ENCODE measurements at places on chromosomes 6 and 20.

GRCh38 chr20:38674092-38674764 is 50.1 kb upstream of the SLC32A1 start:
- peak; percentile 27 for DNase-seq

- no peak for DNase-seq
Measured at GRCh38 chr6:133995296-133995695, 42.3 kb downstream of the TBPL1 start.

DNA sequence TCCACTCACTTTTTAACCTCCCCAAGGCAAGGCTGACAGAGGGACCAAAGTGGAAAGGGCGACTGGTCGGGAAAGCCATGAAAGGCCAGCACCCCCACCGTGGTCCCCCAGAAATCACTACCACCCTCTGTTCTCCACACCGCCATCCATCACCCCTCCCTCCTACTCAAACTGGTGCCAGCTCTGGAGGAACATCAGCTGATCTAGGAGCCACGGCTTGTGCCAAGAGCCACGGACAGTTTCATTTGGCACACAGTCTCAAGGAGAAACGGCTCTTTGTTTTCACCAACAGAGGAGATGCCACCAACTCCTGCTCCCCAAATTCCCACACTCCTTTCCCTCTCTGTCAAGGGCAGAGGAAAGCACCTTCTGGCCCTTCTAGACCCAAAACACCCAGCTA is 26.0 kb downstream of the TBC1D7 start:
- no peak for DNase-seq

- no peak for DNase-seq
Measured at GRCh38 chr20:47859278-47859677, 74.0 kb upstream of the SULF2 start.

DNA sequence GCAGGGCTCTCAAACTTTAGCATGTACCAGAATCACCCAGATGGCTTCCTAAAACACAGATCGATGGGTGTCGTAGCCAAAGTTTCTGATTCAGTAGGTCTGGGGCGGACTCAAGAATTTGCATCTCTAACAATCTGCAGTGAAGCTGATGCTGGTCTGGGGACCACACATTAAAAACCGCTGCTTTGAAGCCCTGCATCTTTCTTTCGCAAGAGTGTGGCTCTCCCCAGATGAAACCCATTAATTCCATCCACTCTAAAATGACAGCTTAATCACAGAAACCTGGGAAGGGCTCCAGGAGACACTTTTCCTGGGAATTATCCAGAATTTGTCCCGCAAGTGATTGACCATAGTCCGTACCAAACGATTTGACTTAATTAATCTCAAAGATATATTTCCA is 319.8 kb upstream of the PLCB4 start:
- DNase-seq, result no peak

DNA sequence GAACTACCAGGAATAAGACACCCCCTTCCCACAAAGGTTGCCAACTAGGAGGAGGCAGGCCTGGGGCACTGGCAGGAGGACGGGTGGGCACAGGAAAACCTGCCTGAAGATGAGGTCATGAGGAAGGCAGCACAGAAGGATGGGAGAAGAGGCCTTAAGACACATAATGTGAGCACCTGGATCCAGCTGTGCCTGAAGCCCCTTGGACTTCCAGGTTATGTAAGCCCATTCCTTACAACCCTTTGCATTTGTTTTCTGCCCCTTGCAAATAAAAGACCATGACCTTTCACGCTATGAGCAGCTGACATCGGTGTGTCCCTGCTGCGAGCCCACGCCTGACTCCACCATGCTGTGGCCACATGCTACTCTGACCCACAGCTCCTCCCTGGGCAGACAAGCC is 23.4 kb downstream of the KCNQ2 start:
- DNase-seq, result no peak

- DNase-seq, result no peak
Measured at GRCh38 chr20:62119591-62120364, 2.5 kb upstream of the LSM14B start.

DNA sequence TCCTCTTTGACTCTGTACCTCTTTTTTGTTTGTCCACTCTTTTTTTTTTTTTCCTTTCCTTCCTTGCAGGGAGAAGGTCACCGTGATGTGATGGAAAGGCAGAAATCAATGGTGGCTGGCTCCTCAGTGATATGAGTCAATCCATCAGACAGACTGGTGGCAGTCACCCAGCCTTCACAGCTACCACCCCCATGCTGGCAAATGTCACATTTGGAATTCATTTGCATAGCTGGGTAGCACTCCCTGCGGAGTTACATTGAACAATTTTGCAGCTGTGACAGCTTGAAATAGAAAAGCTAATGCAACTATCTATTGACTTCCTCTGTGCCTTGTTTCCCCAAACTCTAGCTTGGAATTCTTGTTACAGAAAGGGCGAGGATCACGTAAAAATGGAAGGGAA is 668.4 kb downstream of the C6orf118 start:
- no peak for DNase-seq

DNA sequence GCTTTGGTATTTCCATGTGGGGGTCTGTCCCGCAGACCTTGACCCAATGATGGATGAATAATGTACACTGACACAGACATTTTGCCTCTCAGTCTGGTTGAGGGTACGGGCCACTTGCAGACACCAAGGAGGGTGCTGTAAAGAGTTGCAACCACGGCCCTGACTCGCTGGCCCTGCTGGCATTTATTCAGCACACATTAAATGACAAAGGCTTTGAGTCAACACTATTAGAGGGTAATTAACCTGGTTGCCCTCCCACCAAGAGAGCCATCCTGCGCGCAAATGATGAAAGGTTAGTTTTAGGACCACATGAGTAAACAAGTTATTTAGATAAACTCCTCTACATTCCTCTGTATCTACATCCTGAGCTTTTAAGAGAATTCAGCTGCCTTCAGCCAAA is 308.9 kb upstream of the MMS22L start:
- no peak for DNase-seq

All from T follicular helper cell (primary cell).